AG04450 (cell line): ENCODE measurements at places on chromosomes 1 and 21.

DNA sequence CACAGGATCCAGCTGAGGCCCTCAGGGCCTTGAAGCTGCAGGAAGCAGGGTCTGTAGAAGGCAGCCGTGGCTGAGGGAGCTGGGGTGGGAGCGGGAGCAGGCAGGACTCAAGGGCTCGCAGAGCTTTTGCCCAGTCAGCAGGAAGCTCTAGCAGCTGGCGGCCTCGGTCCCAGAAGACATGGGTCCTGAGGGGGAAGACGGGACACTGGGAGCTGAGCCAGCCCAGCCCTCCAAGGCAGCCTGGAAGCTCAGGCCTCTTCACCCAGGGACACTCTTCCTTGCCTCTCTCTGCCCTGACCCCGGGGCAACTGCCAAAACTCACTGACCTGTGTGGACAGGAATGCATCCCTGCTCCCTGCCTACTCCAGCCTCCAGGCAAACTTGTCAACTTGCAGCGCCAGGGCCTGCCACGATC, 8.9 kb downstream of the ADGRB2 start:
- no peak for DNase-seq

DNA sequence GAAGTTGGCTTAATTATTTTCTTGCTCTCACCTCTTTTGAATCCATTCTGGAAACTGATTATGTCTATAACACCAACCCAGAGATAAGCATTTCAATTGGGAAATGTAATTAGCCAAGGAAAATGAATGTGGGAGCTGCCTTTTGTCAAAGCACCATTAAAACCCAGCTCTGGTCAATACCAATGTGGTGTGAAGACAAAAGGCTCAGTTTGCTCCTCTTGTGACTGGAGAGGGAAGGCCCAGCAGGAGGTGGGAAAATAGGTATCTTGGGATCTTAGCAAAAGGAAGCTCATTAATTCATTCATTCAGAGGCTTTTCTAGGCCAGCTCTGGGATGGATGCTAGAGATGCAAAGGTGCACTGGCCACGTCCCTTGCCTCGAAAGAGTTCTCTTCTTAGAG, 75.0 kb upstream of the SELENON start:
- no peak for DNase-seq

GRCh38 chr1:115810609-115811008, 30.3 kb downstream of the NHLH2 start:
- no peak for DNase-seq

GRCh38 chr1:54884135-54884586, 2.8 kb downstream of the DHCR24 start:
- DNase-seq: peak; percentile 41

GRCh38 chr1:30446095-30446494, 277.3 kb downstream of the MATN1 start:
- DNase-seq: no peak

DNA sequence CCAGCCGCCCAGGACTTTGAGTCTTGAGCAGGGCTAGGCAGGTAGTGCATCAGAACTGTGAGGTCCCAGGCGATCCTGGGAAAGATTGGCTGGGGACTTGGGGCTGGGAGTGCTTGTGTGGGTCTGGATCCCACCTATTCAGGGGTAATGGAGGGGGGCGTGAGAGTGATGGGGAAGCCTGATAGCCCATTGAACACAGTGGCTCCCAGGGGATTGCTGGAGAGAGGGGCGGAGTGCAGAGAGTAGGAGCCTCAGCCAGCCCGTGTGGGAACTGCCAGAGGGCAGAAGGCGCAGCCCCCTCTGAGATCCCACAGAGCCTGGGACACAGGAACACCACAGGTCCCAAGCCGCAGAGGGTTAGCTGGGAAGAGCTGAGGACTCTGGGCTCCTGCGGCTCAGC, 19.3 kb upstream of the PDZK1IP1 start:
- DNase-seq: no peak

DNA sequence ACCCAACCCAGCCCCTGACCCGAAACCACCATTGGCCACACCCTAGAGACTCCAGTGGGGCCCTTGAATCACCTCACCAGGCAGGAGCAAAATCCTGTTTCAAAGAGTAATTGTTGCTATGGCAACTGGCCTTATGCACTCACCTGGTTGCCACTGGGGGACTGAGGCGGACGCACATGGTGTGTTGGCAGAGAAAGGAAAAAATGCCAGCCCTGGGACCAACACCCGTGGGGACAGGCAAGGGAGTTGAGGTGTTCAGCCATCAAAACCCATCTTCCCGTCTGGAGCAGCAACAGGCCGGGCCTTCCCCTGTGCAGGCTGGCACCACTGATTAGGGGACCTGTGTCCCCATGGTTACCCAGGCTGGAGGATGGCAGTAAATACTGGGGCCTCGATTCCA, 395.8 kb upstream of the VAMP3 start:
- no peak for DNase-seq

DNA sequence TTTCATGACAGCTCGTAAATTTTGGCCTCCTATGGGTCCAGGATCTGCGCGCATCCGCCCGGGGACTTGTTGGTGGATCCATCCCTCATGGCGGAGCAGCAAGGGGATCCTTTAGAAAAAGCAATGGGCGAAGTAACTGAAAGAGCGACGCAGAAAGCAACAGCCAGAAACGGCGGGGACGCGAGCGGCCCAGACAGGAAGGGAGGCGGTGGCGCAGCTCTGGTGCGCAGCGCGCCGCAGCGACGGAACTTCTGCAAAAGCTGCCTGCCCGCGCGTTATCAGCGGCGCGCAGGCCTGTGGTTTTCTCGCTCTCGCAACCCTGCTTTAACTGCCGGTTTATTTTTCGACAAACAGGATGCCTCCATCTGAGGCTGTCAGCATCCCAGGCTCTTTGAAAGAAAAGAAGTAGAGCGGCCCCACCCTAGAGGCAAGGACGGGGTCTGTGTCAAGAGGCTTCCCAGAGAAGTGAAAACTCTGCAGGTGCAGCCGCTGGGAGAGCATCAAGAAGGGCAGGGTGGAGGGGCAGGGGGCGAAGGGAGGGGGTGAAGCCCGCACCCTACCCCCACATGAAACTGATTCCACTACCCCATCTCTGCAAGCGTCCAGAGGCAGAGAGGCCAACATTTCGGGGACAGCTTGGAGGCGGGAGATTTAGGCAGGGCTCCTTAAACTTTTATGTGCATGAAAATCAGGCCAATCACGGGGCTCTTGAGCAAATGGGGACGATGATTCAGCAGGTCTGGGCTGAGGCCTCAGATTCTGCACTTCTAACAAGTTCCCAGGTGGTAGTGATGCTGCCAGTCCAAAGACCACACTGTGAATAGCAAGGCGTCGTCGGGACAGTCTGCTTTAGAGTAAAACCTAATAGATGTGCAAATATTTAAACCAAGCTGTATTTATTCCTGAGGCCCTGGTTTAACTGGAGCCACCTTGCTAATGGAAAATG, 22.2 kb downstream of the RUNX1 start:
- no peak for DNase-seq

DNA sequence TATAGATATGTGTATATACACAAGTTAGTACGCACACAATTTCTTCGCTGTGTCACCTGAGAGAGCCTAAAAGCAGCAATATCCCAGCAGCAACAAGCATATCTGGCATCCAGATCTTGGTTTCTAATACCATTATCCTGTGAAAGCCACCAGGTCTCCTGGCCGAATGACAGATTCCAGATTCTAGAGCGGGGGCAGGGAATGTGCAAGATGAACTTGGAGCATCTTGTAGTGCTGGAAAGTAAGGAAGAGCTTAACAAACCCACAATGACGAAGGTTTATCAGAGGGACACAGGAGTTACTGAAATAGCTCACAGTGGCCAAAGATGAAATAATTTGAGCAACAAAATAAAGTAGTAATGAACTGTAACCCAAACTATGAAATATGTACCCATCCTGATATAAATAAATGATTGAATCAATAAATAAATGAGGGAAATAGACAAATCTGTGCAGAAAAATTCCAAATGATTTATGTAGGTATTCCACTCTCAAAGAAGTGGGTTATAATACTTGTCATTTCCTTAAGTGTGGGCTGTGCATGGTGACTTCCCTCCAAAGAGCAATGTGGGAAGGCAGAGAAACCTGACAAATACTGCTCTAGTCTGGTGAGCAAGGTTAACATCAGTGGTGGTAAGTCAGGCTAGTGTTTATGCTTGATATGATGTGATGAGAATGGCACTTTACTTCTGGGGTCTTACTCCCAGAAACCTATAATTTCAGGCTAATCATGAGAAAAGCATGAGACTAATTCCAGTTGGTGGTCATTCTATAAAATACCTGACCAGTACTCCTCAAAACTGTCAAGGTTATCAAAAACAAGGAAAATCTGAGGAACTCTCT, 67.9 kb downstream of the LRRC8D start:
- DNase-seq: no peak

DNA sequence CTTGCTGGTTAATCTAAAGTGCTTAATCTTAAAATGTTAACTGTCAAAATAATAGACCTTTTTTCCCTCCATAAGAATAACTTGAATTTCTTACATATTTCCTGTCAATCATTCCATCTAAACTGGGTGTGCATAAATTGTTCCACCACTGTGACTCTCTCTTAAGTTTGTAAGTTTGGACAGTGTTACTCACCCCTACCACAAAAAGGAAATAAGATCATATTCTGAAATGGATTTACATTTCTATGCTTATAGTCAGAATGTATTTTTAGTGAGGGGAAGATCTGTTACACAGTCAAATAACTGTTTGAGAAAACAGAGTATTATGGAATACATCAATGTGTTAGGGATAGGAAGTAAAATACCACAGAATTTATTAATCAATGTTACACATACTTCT, 109.6 kb upstream of the DPYD start:
- no peak for DNase-seq

- DNase-seq: no peak
Measured at GRCh38 chr21:42704861-42705260, 51.4 kb downstream of the PDE9A start.

- no peak for DNase-seq
Measured at GRCh38 chr1:19643602-19644394, at the start of gene NBL1. Gene NBL1 (plus strand): TSS chr1:19644311. CDS start chr1:19655031, 10,720 bp downstream.

GRCh38 chr1:20485527-20486456, at the start of gene CAMK2N1:
Gene CAMK2N1 (minus strand): TSS chr1:20486210. CDS start chr1:20485379, 831 bp downstream.
- DNase-seq: no peak

DNA sequence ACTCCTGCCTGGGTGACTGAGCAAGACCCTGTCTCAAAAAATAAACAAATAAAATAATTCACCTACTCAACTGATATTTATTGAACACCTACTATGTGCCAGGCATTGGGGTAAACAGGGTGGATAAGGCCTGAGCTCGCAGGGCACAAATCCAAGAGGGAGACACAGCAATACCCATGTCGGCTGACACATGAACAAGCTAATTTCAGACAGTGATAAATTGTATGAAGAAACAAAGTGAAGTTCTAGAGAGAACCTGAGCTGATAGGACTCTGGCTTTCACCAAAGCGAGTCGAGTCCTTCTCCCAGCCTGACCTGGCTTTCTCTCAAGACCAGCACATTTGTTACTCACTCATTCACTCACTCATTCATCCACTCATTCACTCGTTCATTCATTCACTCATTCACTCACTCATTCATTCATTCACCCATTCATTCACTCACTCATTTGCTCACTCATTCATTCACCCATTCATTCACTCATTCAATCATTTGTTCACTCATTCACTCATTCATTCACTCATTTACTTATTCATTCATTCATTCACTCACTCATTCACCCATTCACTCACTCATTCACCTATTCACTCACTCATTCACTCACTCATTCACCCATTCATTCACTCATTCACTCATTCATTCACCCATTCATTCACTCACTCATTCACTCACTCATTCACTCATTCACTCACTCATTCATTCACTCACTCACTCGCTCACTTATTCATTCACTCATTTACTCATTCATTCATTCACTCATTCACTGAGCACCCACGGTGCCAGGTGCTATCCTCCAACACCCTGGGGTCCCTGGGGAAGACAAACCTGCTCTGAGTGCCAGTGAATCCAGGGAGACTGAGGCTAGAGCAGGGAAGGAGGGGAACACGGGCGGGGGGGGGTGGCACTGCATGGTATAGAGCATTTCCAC, 37.4 kb upstream of the CASZ1 start:
- no peak for DNase-seq

DNA sequence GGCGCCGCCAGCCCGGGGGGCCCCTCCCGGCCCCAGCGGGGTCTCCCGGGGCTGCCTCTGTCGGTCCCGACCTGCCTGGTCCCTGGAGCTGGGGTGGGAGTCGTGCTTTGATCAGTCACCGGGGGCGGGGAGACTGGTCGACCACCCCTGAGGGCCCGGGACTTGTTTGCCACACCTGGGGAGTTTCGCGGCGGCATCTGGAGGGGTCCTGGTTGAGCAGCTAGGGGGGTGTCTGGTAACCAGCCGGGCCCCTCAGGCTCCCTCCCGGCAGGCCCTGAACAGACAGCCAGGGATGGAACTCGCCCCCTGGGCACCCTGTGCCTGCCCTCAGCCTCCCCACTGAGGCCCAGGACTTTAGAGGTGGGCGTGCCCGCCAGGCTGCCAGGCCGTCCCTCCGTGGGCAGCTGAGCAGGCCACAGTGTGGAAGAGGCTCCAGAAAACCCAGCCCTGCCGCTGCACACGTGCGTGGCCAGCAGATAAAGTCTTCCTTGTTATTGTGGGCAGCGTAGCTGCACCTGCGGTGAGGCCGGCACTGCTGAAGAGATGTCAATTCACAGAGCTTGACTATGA, 13.3 kb upstream of the SAMD11 start:
- DNase-seq: no peak

DNA sequence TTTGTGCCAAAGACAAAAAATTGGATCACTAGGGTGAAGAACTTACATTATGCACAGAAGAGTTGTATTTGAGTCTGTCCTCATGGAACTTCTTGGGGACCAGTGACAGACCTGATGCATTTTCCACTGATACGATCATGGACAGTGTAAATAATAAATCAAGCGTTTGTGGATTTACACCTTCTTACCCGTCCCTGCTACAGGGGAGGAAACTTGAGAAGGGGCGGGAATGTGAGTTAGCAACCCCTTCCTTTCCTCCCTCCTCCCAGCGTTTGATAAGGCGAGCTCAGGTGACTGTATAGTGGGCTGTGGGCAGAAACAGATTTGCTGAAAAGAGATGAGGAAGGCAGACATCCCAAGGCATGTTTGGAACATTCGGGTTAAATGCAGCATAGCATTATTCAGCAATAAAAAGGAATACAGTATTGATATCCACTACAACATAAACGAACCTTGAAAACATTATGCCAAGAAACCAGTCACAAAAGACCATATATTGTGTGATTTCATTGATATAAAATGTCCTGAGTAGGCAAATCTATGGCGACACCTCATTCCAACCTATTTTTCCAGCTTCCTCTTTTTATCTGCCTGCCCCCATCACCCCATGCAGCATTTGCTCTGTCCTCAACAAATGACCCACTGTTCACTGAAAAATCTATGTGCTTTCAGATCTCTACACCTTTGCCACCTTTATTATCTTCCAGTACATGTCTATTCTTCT, 128.7 kb downstream of the ZZZ3 start:
- no peak for DNase-seq

- DNase-seq: no peak
Measured at GRCh38 chr1:205505076-205505729, 734 bp downstream of the CDK18 start.

DNA sequence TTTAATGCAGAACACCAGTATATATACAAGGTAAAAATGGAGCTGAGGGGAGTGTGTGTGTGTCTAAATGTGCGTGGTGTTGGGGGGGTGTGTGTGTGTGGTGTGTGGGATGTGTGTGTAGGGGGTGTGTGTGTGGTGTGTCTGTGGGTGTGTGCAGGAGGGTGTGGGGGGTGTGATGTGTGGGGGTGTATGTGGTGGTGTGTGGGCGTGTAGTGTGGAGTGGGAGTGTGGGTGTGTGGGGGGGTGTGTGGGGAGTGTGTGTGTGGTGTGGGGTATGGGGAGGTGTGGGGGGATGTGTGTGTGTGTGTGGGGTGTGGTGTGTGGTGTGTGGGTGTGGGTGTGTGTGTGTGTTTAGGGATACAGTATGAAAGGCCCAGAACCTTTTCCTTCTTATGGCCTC, 202.3 kb upstream of the CACYBP start:
- no peak for DNase-seq
